ENCODE measurements at places on chromosomes 7 and 10. TPM values are rescaled to one million over a fixed set of nuclear protein-coding genes. Genes with fewer than 3 reads are reported as not detected.
A peak's percentile ranks its signal among the peaks of the same experiment; 100 is the strongest.

- H3K4me1 ChIP-seq, result no peaks in the 10 kb centered on the region
- H3K27ac ChIP-seq, result no peak overlapping the region
- no peak overlapping the region for H3K4me3 ChIP-seq
Observed at GRCh38 chr7:31893365-31893764, 176.8 kb downstream of the PDE1C start.

Gene MICU1
- 29.2 TPM for total RNA-seq

- H3K4me1 ChIP-seq, result peaks cover 4% of the 10 kb centered on the region
- H3K4me3 ChIP-seq, result no peak overlapping the region
- H3K27me3 ChIP-seq, result no peaks in the 10 kb centered on the region
Observed at GRCh38 chr10:287814-288213, 152.6 kb downstream of the ZMYND11 start.

DNA sequence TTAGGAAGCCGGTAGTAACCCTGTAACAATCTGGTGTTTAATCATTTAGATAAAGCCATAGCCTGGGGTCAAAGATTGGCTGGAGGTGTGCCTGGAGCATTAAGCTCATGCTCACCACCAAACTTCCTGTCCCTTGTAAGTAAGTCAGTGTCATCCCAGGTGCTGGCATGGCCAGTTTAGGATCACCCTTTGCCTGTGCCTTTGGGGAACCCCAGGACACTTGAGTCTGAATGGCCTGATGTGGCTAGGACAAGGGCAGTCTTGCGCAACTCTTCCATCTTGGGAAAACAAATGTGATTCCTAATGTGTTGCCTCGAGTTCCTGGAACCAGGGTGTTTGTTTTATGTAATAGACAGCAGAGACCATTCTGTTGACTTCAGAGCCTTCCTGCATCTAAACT, 154.8 kb downstream of the GRK5 start:
- H3K4me3 ChIP-seq, result no peak overlapping the region
- H3K36me3 ChIP-seq, result peaks cover 4% of the 10 kb centered on the region
- H3K4me1 ChIP-seq, result peaks cover 5% of the 10 kb centered on the region
- DNase-seq, result no peak

Gene KCNMA1
- total RNA-seq, result not detected

GRCh38 chr10:132065491-132066105, at the start of gene JAKMIP3:
Gene JAKMIP3, plus strand, starts transcription at chr10:132065946. Its CDS starts 38,863 bp downstream, at chr10:132104809.
- peaks cover 13% of the 10 kb centered on the region for H3K27me3 ChIP-seq
- peaks cover 9% of the 10 kb centered on the region for H3K4me1 ChIP-seq
- H3K4me3 ChIP-seq, result peak within 1 kb of the TSS; percentile 45
- no peaks in the 10 kb centered on the region for H3K36me3 ChIP-seq
- no peak for DNase-seq
- no peak within 1 kb of the TSS for H3K27ac ChIP-seq

Gene HOXA5
- total RNA-seq, result not detected

- no peaks in the 10 kb centered on the region for H3K36me3 ChIP-seq
- H3K4me1 ChIP-seq, result peaks cover 24% of the 10 kb centered on the region
- H3K27ac ChIP-seq, result no peak overlapping the region
- H3K4me3 ChIP-seq, result no peak overlapping the region
- no peaks in the 10 kb centered on the region for H3K27me3 ChIP-seq
- no peak for DNase-seq
Observed at GRCh38 chr7:44263326-44264082, 61.9 kb downstream of the CAMK2B start.

DNA sequence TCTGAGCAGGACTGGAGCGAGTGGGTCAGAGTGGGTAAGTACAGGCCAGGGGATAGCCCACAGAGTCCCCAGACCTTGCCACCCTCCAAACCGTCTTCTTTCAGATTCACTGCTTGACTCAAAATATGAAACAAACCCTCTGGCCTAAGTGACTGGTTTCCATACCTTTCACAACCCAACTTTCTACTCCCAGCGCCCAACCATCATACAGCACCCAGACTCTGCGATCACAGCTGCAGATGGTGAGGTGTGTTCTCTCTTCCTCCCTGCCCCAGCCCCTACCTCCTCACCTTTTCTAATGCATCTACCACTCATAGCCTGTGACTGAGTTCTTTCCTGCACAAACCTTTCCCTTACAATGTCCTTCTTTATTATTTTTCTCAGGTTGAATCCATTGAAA, 92.0 kb upstream of the CELF2 start:
- no peaks in the 10 kb centered on the region for H3K36me3 ChIP-seq
- H3K4me3 ChIP-seq, result no peak overlapping the region
- H3K27ac ChIP-seq, result no peak overlapping the region
- DNase-seq, result no peak
- H3K27me3 ChIP-seq, result no peaks in the 10 kb centered on the region
- H3K4me1 ChIP-seq, result no peaks in the 10 kb centered on the region

DNA sequence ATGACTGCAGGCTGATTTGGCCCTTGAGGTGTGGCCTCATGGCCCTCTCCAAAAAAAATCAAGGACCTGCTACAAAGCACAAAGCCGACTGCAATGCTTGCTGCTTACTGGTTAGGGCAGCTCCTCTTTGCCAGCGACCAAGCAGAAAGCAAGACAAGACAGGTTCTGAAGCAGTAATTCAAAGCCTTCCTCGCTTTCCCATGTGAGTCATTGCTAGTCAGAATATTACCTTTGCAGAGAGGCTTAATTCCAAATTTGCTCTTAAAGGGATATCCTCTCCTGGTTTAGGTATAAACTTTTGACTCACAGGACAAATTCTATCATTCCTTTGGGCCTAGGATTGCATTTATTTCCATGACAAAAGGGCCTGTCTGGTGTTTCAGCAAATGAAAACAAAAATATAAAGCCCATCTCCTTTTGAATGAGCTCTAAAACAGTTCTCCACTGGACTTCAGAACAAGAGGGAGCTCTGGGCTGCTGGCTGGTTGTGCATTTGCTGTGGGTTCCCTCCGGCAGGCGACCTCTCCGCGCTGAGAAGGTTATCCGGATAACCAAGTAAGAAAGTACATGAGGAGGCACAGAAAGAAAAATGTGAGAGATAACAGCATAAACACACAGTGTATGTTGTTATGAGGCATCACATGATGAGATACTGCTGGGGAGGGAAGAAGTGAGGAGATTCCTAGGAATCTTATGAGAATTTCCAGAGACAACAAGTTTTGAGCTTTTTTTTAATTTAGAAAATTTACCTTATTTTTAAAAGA, 90.8 kb downstream of the EGFR start:
- H3K4me3 ChIP-seq, result no peak overlapping the region
- H3K36me3 ChIP-seq, result no peaks in the 10 kb centered on the region
- peaks cover 6% of the 10 kb centered on the region for H3K4me1 ChIP-seq
- no peak overlapping the region for H3K27ac ChIP-seq
- H3K27me3 ChIP-seq, result peaks cover 39% of the 10 kb centered on the region

- DNase-seq, result no peak
- H3K36me3 ChIP-seq, result peaks cover 8% of the 10 kb centered on the region
- H3K27ac ChIP-seq, result peak overlapping the region; percentile 91
- no peaks in the 10 kb centered on the region for H3K27me3 ChIP-seq
- peaks cover 6% of the 10 kb centered on the region for H3K4me1 ChIP-seq
Observed at GRCh38 chr10:97399843-97400545, 1.1 kb downstream of the RRP12 start.

DNA sequence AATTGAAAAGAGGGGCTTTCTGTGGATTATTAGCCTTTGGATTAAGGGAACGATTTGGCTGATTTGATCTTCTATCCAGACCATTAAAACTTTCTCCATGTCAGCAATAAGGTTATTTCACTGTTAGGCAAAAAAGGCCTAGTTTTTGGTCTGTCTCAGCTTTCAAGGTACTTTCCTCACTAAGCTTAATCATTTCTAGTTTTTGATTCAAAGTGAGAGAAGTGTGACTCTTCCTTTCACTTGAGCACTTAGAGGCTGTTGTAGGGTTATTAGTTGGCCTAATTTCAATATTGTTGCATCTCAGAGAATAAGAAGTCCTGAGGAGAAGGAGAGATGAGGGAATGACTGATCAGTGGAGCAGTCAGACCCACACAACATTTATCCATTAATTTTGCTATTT, 596.0 kb upstream of the TPK1 start:
- H3K4me1 ChIP-seq, result no peaks in the 10 kb centered on the region
- H3K27me3 ChIP-seq, result no peaks in the 10 kb centered on the region
- no peak for DNase-seq
- no peaks in the 10 kb centered on the region for H3K36me3 ChIP-seq
- no peak overlapping the region for H3K27ac ChIP-seq
- no peak overlapping the region for H3K4me3 ChIP-seq

- H3K36me3 ChIP-seq, result no peaks in the 10 kb centered on the region
- no peak overlapping the region for H3K4me3 ChIP-seq
- peaks cover 2% of the 10 kb centered on the region for H3K4me1 ChIP-seq
- no peaks in the 10 kb centered on the region for H3K27me3 ChIP-seq
- no peak overlapping the region for H3K27ac ChIP-seq
- DNase-seq, result no peak
Observed at GRCh38 chr10:126036515-126036914, 140.2 kb downstream of the FANK1 start.

DNA sequence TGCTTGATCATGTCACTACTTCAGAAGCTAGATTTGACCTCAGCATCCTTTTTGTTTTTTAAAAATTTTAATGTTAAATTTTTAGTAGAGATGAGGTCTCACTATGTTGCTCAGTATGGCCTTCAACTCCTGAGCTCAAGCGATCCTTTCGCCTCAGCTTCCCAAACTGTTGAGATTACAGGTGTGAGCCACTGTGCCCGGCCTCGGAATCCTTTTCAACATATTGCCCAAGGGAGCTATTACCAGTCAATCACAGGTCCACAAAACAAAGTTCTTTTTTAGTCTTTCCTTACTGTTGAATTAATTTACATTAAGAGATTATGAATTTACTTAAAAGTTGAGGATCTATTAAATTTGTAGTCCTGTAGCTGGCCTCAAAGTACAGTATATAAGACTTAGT, 37.7 kb downstream of the CCSER2 start:
- H3K4me1 ChIP-seq, result peaks cover 48% of the 10 kb centered on the region
- H3K27me3 ChIP-seq, result no peaks in the 10 kb centered on the region
- H3K36me3 ChIP-seq, result peaks cover 11% of the 10 kb centered on the region
- no peak for DNase-seq
- H3K4me3 ChIP-seq, result no peak overlapping the region

- no peaks in the 10 kb centered on the region for H3K36me3 ChIP-seq
- no peaks in the 10 kb centered on the region for H3K4me1 ChIP-seq
- DNase-seq, result no peak
- H3K4me3 ChIP-seq, result no peak overlapping the region
- no peak overlapping the region for H3K27ac ChIP-seq
- peaks cover 6% of the 10 kb centered on the region for H3K27me3 ChIP-seq
Observed at GRCh38 chr10:48481385-48481784, 123.5 kb downstream of the ARHGAP22 start.

Gene CTAGE15
- 0.20 TPM for total RNA-seq

DNA sequence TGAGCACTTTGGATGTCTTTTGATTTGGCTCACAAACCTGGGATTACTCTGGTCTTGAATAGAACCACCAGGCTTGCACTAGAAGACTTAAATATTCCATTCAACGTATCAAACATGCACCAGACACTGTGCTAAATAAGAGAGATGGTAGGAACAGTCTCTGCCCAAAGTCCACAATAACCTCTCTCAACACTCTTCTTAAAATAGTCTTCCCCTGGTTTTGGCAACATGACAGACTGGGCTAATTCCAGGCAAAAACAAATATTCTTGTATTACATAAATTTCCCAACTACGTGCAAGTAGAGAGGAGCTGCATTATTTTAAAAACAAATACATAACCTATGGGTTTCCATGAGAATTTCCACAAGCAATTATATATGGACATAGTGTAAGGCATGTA, 64.8 kb upstream of the PAPSS2 start:
- no peak overlapping the region for H3K27ac ChIP-seq
- DNase-seq, result no peak
- H3K4me3 ChIP-seq, result no peak overlapping the region
- no peaks in the 10 kb centered on the region for H3K27me3 ChIP-seq
- no peaks in the 10 kb centered on the region for H3K36me3 ChIP-seq

Gene MEST
- 15.1 TPM for total RNA-seq

Gene GPER1
- 0.14 TPM for total RNA-seq

Gene NYAP1
- 0.29 TPM for total RNA-seq

- no peak overlapping the region for H3K4me3 ChIP-seq
- H3K36me3 ChIP-seq, result no peaks in the 10 kb centered on the region
- no peak overlapping the region for H3K27ac ChIP-seq
- peaks cover 6% of the 10 kb centered on the region for H3K4me1 ChIP-seq
Observed at GRCh38 chr10:68284062-68285001, 47.5 kb upstream of the HNRNPH3 start.

Gene CALCR
- not detected for total RNA-seq

- H3K27me3 ChIP-seq, result peaks cover 18% of the 10 kb centered on the region
- peaks cover 2% of the 10 kb centered on the region for H3K4me1 ChIP-seq
- H3K36me3 ChIP-seq, result no peaks in the 10 kb centered on the region
- no peak overlapping the region for H3K4me3 ChIP-seq
- DNase-seq, result no peak
- H3K27ac ChIP-seq, result no peak overlapping the region
Observed at GRCh38 chr7:55092186-55092974, 73.6 kb downstream of the EGFR start.

Gene HGF
- not detected for total RNA-seq

DNA sequence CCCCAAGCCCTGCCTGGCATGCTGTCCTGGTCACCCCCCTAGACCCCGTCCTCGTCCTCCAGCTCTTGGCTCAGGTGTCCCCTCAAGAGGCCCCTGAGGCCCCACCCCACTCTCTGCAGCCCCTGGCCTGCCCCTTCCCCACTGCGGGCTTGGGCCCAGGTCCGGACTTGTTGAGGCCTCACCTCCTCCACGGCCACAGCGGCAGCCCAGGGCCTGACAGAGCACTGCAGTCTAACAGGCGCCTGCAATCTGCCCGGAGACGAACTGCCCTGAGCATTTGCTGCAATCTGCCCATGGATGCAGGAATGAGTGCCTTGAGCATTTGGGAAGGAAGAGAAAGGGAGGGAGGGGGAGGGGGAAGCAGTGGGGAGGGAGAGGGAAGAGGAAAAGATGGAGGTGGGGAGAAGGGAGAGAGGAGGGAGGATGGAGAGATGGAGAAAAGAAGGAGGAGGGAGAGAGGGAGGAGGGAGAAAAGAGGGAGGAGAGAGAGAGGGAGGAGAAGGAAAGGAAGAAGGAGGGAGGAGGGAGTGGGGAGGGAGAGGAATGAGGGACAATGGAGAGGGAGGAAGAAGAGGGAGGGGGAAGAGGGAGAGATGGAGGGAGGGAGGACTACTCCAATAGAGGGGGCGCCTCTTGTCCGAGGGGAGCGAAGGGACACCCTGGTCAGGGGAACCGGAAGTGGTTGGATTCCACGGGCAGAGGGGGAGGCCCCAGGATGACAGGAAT, 73.9 kb downstream of the PDGFA start:
- no peak overlapping the region for H3K27ac ChIP-seq
- H3K36me3 ChIP-seq, result no peaks in the 10 kb centered on the region
- H3K4me3 ChIP-seq, result no peak overlapping the region
- DNase-seq, result no peak
